Heart left ventricle (tissue), 16 donors: ENCODE measurements at places on chromosomes 5 and 9.
A peak's percentile ranks its signal among the peaks of the same experiment; 100 is the strongest.

DNA sequence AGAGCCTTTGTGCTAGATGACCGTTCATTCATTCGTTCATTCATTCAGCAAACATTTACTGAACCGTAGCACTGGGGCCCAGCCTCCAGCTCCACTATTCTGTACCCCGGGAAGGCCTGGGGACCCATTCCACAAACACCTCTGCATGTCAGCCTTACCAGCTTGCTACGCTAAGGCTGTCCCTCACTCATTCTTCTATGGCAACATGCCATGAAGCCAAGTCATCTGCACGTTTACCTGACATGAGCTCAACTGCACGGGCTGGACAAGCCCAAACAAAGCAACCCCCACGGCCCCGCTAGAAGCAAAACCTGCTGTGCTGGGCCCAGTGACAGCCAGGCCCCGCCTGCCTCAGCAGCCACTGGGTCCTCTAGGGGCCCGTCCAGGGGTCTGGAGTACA is 6.0 kb downstream of the CEL start:
- DNase-seq: no peak

DNA sequence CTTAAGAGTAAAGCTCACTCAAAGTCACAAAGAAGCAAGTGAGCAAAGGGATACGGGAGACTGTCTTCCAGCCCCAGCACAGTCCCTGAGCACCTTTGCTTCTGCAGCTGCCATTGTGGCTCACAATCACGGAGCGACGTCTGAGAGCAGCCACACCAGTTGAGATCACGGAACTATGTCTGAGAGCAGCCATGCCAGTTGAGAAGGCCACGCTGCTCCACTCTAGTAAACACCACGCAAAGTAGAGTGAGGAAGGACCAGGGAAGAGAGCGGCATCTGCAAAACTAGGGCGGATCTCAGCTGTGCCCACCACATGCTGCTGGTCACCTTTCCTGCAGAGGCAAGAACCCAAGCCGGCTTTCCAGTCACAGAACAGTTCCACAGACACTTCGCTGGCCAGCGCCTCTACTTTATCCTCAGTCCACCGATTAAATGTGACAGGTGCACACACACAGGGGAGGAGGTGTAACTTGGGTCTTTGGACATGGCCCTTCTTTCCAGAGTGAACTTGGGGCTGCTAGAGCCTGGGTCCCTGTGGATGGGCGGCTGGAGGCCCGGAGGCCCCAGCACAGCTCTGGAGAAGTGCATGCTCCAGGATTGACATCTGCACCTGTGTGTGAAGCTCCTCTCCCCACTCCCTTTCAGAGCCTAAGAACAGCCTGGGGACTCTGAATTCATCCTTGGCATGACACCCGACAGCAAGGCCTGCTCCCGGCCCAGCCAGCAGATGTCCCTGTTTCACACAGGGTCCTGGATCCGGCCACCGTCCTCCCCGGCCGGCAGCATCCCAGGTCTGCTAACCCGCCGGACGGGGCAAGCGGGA is 324.9 kb upstream of the IRX4 start:
- no peak for DNase-seq

GRCh38 chr5:102341681-102342288 is 45.7 kb upstream of the SLCO4C1 start:
- DNase-seq: no peak

DNA sequence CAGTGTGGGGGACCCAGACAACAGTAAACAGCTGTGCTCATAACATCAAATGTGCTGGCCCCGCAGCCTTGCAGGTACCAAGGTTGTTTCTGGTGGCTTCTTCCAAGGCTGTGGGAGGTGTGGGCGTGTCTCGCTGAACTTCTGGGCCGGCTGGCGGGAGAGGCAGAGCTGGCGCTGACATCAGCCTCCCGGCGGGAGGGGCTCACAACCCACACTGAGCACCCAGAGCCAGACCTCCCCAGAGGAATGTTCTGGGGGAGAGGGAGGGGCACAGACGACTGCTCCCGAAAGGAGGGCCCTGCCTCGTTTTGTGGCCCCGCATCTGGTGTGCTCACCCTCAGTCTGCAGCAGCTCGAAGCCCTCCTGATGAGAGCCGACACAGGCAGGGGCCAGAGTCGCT is 6.9 kb upstream of the SLC12A7 start:
- peak; percentile 77 for DNase-seq

- DNase-seq: no peak
Observed at GRCh38 chr9:82320566-82320965, 332.0 kb downstream of the SPATA31D1 start.

- no peak for DNase-seq
Observed at GRCh38 chr5:178170455-178170854, 16.7 kb downstream of the GMCL2 start.

DNA sequence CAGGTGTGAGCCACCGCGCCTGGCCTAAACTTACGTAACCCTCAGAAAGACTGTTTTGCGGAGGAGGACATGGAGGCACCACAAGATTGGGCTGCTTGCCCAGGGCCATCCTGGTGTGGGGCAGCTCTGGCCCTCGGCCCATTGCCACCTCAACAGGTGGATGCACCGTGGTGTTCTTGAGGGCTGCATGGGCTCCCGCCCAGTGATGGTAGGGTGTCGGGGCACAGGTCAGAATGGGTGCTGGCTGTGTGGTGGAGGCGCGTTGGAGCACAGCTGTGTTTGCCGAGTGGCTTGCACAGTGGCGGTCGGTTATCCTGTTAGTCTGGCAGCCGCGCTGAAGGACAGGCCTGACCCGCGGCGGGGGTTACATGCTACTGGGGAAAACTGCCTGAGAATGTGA is 196.9 kb downstream of the CACNA1B start:
- no peak for DNase-seq

DNA sequence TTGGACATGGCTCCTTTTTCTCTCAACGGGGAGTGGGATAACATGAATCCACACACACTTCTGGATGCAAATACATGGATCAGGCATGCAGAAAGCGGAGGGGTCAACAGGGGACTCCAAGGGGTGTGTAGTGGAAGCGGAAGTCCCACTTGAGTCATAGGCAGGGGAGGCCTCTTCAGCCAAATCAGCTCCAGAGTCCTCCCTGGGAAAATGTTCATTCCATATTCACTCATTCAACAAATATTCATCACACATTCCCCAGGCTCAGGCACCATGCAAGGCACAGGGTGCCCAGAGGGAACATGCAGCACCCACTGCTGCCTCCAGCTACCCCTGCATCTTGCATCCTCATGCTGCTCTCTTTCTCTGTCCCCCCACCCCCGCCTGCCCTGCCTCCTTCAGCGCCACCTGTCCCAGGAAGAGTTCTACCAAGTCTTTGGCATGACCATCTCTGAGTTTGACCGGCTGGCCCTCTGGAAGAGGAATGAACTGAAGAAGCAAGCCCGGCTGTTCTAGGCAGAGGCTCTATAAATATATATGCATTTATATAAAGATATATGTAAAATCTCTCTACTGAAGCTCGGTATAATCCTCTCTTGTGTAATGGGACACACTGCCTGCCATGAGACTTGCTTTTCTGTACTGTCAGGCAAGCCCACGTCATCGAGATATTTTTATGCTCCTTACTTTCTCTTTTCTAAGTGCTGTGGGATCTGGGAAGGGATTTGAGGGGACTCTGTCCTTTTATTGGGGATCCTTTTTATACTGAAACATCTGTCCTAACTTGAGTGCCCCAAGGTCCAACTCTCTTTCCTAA is 13.6 kb upstream of the AFAP1L1 start:
- DNase-seq: no peak

- no peak for DNase-seq
Observed at GRCh38 chr5:145579301-145579700, 255.8 kb downstream of the PRELID2 start.

- DNase-seq: no peak
Observed at GRCh38 chr5:132418881-132419280, 49.4 kb downstream of the SLC22A5 start.

DNA sequence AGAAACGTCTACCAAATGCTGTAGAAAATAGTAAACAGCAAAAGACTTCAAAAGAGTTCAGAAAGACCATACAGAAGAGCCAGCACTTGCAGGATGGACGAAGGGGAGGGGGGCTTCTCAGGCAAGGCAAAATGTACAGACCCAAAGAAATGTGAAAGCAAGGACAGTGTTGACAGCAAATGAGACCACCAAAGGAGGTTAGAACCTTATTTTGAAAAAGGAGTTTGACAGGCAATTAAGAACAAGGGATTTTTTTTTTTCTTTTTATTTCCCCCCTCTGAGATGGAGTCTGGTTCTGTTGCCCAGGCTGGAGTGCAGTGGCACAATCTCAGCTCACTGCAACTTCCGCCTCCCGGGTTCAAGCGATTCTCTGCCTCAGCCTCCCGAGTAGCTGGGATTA is 223.2 kb downstream of the EFNA5 start:
- DNase-seq: no peak

DNA sequence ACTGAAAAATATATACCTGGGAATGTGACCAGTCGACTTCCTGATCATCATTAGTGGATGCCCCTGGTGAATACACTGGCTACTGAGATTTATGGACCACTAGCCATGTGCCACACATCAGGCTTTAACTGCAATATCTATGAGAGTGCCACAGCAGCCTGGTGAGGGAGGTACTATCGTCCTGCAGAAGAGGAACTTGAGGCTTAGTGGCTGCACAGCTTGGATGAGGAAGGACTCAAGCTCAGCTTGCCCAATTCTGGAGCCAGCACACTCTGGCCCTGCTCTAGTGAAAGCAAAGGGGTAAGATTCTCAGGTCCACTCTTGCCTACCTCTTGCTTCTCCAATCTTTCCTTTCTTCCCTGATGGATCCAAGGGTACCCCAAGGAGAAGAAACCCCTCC is 129.3 kb downstream of the ENTREP1 start:
- DNase-seq: no peak

DNA sequence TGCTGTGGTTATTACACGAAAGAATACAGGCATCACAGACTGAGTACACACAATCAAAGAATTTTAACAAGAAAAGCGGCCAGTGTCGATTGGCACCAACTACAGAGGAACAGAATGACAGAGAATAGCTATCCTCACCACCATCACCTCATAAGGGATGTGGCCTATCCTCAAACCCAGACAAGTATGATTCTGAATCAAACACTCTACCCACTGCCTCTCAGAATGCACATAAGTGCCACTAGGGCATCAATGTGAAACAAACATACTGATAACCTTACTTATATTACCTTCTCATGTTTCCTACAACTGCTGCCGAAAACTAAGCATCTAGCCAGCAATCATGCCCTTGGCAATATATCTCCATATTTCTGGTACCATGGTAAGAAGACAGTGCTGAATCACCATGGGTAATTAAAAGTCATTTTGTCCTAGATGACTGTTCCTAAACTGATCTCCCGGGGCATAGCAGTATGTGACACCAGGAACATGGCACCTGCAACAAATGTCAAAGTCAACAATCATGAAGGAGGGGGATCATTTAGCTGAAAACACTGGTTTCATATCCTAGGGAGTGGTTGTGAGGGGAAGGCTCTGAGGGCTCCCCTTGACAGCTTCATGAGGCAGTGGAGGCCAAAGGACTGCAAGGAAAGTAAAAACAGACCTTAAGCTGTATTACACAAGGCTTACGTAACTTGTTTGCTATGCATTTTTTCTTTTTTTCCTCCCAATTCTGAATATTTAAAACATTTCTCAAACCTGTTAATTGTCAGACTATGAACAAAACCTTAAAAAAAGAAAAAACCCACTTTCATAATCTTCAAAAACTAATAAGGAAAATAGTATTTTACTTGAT is 88.3 kb downstream of the LHFPL2 start:
- no peak for DNase-seq

GRCh38 chr9:114207845-114208244 is 52.5 kb downstream of the COL27A1 start:
- no peak for DNase-seq

- DNase-seq: no peak
Observed at GRCh38 chr5:76277736-76278135, 125.3 kb upstream of the IQGAP2 start.

- no peak for DNase-seq
Observed at GRCh38 chr5:135592312-135593045, 13.7 kb upstream of the CXCL14 start.

- no peak for DNase-seq
Observed at GRCh38 chr9:90092508-90092907, 487.7 kb downstream of the GADD45G start.

DNA sequence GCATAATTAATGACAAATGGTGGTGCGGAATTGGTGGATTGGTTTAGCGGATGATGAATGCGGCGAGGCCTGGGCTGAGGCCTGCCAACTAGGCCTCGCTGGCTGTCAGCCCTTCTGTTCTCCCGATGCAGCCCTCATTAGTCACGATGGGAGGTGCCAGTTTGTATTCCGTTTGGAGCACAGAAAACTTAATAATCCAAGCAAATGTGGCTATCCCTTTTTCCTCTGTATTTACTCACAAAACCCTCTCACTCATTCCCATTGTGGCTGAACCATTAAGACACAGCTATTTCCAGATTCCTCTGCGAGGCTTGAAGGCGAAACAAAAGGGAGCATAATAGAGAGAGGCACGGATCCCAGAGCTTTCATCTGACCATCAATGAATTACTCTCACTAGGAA is 114.3 kb downstream of the MVB12B start:
- no peak for DNase-seq

DNA sequence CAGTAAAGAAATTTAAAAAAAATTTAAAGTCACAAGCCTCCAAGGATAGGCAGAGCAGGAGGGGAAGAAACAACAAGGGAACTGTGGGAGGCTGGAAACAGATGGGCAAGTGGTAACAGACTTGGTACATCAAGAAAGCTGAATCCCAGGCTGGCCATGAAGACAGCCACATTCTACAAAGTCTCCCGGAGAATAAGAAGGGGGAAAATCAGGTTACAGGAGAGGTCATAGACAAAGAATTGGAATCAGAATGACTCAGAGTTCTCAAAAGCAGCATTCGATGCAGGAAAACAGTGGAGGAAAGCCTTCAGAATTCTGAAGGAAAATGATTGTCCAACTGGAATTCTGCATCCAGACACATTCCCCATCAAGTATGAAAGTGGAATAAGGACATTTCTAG is 129.7 kb downstream of the ADAMTS2 start:
- DNase-seq: no peak

- DNase-seq: no peak
Observed at GRCh38 chr9:93906195-93906880, 48.8 kb downstream of the BARX1 start.

DNA sequence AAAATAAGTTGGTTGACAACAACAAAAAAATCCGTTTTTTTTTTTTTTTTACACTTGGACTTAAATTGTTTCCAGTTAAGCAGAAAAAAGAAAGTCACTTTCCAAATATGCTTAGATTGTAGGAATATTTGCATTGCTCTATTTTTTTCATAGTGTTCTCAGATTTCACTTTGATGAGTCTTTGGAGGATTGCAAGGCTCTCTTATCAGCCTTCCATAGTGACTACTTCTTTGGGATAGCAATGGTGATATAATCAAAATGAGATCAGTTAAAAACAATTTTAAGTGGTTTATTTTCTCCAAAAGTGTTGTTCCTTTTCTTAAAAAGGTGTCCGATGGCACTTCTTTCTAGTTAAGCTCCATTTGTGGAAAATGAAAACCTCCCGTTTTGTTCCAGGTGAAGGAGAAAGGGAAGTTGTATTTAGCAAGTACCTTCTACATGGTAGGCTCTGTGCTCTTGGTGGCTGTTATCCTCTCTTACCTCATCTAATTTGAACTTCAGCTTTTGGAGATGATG is 3.9 kb downstream of the RASGRF2 start:
- no peak for DNase-seq

- no peak for DNase-seq
Observed at GRCh38 chr9:105281926-105282325, 37.5 kb downstream of the SLC44A1 start.
